IPS DF 19.7 (cell line): ENCODE measurements at places on chromosomes 2 and 18.

DNA sequence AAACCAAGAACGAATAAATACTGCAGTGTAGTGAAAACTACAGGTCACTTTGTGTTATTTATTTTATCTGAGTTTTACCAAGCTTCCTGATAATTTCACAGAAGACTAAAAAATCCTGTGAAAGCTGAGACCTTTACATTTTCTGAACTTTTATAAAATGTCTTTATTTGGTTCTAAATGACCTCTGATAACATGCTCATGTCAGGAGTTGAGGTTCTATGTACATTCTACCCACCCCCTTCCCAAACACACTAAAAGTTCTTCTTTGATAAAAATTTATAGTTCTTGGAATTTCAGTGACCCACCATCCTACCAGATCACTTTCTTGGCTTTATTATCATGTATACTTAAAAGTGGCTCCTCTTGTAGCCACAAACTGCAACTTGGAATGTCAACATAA is 463.1 kb downstream of the PIK3C3 start:
- DNase-seq: no peak

DNA sequence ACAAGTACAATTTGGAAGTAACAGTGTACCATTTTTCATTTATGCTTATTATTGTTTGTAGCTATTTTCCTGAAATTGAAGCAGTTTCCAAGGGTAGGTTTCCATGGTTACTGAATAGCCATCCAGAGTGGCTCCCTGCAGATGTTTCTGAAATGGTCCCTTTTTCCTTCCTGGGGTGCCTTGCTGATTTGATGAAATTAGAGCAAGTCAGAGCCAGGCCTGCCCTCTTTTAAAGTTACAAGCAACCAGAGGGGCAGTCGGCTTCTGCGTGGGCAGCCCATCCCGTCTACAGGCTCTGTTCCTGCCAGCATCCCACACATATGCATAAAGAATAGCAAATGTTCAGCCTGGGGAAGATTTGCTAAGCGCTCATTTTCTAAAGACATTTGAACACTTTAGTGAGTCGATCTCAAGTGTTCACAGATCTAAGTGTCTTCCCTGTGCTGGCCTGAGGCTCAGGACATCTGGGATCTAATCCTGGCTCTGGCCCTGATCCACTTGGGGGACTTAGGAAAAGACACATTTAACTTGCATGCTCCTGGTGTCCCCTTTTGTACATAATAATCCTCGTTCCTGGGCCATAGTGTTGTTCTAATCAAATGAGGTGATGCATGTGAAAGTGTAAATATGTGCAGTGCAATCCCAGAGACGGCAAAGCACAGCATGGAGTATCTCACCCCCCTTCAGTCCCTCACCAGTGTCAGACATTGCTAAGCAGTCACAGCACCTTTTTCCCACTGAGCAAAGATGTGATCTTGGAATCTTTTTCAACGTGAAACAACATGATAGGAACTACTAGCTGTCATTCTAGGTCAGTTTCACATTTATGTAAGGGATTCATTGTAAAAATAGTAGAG is 92.2 kb downstream of the STPG4 start:
- DNase-seq: no peak

DNA sequence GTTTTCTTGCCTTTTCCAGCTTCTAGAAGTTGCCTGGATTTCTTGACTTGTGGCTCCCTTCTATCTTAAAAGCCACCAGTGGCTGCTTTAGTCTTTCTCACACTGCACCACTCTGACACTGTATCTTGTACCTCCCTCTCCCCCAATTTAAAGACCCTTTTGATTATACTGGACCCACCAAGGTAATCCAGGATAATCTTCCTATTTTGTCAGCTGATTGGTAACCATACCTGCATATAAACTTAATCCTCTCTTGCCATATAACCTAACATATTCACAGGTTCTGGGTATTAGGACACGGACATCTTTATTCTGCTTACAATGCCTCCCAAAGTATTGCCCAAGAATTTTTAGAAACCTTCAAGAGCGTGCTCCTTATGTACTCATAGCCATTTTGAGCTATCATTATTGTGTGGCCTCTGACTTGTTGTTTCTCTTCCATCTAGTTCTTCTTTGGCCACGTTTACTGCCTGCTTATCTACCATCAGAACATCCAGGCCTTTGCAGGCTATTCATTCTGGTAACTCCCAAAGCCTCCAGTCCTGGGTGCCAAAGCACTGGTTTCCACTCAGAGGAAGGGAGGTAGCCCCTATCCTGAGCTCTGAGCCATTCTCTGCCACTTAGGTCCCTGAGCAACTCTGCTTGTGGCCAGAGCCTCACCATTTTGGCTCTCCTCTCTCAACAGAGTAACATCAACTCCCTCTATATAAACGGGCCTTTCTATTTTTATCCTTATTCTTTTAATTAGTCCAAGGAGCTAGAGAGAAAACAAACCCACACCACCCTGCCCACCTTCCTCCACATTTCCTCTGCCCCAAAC is 70.8 kb downstream of the MYO3B start:
- DNase-seq: no peak

GRCh38 chr2:140002110-140002509 is 1221.9 kb upstream of the NXPH2 start:
- DNase-seq: no peak

GRCh38 chr2:215027779-215028178 is 110.6 kb downstream of the ABCA12 start:
- DNase-seq: no peak
